ENCODE measurements at places on chromosomes 6 and 20.

DNA sequence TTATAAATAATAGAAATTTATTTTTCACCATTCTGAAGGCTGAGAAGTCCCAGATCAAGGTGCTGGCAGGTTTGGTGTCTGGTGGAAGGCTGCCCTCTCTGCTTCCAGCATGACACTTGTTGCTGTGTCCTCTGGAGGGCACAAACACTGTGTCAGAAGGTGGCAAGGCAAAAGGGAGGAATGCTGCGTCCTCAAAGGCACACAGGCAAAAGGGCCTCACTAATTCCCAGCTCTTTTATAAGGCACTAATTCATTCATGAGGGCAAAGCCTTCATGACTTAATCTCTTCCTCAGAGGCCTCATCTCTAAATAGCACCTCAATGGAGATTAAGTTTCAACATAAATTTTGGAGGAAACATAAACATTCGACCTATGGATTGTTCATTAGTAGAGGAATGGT is 209.5 kb upstream of the SMLR1 start:
- DNase-seq: no peak

DNA sequence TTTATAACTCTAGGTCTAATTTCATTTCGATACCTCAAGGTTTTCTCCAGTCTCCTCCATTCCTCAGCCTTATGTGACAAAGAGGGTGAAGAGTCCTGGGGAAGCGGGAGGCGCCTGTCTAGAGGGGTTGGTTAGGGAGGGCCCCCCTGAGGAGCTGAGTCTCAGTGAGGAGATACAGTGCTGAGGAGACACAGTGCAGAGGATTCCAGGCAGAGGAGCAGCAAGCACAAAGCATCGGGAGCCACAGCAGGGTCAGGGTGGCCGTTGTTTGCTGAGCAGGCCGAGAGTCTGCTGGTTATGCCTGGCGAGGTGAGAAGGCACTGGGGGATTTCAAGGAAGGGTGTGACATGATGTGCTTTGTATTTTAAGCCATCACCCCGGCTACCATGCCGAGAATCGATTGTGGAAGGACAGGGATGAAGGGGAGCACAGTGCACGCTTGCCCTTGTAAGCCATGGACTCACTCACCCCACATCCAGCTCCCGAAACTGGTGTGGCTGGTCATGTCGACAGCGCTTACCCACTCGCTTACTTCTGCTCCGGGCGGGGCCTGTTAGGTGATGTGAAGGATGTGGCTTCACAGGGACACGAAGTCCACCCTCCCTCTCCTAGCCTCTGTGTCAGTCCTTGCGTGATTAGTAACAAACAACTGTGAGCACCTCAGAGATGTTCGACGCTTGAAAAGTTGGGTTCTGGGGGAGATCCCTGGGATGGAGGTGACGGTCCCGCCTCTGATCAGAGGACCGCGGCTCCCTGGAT is 30.2 kb downstream of the FAM50B start:
- DNase-seq: no peak

DNA sequence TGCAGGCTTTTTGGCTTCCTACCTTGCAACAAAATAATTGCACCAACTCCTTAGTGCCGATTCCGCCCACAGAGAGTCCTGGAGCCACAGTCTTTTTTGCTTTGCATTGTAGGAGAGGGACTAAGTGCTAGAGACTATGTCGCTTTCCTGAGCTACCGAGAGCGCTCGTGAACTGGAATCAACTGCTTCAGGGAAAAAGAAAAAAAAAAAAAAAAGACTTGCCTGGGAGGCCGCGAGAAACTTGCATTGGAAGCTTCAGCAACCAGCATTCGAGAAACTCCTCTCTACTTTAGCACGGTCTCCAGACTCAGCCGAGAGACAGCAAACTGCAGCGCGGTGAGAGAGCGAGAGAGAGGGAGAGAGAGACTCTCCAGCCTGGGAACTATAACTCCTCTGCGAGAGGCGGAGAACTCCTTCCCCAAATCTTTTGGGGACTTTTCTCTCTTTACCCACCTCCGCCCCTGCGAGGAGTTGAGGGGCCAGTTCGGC is 420 bp downstream of the SOX4 start:
- no peak for DNase-seq

DNA sequence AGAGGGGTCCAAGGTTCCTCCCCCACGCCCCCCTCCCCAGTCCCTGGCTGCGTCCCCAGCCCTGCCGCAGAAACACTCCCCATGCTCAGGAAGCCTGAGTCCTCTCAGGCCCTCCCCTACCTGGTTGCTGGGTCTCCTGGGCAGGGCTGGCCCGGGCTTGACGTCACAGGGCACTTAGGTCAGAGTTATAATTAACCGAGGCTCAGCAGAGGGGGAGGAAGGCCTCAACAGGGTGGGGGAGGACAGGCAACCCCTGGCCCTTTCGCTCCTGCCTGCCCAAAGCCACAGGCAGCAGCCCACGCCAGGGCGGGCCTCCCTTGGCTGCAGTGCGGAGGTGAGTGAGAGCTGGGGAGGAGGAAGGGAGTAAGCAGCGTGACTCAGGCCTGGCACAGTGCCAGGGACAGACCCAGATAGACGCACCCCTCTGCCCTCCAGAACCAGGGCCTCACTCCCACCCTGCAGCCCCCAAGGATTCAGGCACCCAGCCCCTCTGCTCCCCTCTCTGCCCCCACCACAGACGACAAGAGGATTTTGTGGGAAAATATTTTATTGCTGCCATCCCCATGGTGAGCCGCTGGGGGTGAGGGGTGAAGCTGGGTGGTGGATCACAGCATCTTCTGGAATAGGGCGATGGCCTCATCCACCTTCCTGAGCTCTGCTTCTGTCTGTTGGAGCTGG is at the start of gene VWA7:
VWA7 (minus strand) TSS at position 340 of the 678 bp plus-strand sequence. CDS start 549 bp downstream, outside the sequence.
- peak; percentile 79 for DNase-seq

DNA sequence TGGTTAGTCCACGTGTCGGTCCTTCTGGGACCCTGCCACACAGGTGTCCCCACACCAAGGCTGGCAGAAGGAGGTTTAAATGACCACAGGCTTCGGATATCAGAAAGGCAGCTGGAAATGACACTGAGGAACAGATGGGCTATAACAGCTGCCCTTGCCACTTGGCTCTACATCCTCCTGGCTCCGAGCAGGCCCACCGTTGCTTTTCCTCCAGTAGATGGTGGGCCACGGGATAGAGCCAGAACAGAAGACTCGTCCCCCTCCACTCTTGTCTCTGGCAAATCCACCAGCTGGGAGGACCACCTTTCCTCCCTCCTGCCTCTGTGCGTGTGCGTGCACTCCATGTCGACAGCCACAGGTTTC is 17.6 kb downstream of the WRNIP1 start:
- no peak for DNase-seq

DNA sequence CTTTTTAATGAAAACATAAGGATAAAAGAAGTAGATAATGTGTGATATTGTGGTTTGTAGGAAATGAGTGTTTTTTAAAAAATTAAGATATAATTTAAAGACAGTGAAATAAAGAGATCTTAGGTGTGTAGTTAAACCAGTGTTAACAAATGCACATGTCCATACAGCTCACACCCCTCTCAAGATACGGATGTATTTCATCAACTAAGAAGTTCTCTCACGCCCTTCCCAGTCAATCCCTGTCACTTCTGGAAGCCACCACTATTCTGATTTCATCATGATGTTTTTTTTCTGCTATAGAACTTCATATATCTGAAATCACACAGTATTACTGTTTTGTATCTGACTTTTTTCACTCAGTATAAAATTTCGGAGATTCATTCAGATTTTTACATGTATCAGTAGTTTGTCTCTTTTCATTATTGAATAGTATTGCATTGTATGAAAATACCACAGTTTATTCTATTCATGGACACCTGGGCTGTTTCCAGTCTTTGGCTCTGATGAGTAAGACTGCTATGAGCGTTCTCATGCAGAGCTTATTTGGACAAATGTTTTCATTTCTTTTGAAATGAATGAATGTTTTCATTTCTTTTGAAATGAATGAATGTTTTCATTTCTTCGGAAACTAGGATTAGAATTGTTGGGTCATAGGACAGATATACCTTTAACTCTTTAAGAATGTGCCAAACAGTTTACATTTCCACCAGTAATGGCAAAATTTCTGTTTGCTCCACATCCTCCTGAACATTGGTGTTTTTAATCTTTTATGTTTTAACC is 49.7 kb upstream of the ELOVL5 start:
- DNase-seq: no peak

GRCh38 chr20:5290596-5290995 is 26.2 kb downstream of the PROKR2 start:
- DNase-seq: no peak

GRCh38 chr20:17663040-17663399 is 19.0 kb downstream of the RRBP1 start:
- DNase-seq: no peak

- no peak for DNase-seq
These were observed 3.1 kb upstream of the ARMC2 start for GRCh38 chr6:108845145-108845544.

GRCh38 chr6:158843751-158844683 is 24.8 kb upstream of the EZR start:
- DNase-seq: no peak

DNA sequence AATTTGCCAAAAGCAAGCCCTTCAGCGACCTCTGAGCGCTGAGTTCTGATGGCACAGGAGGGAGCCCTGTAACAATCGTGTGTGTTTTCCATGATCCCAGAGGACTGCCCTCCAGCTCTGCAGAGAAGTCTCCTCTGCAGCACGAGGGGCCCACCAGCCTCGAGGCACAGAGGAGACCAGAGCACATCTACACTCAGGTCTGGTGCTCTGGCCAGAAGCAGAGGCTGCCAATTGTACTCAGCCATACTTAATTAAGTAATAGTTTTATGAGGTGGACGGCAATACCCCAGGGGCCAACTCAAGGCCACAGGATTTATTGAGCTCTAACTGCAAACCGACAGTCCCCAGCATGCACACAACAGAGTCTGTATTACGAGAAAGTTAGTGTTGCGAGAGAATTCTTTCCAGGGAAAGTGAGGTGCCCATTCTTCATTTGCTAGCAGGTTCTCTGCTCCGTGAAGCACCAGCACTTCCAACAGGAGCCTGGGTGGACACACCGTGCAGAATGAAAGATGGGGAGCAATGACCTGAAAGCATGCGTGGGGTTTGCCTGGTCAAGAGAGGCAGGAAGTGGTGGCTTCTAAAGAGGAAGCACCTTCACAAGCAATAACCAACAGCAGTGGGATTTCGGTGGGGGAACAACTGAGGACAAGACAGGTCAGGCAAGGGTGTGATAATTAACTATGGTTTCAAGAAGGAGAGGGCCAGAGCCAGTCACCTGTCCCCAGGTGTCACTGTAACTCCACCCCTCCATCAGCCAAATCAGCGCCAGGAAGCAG is 92.8 kb upstream of the FOXC1 start:
- no peak for DNase-seq

DNA sequence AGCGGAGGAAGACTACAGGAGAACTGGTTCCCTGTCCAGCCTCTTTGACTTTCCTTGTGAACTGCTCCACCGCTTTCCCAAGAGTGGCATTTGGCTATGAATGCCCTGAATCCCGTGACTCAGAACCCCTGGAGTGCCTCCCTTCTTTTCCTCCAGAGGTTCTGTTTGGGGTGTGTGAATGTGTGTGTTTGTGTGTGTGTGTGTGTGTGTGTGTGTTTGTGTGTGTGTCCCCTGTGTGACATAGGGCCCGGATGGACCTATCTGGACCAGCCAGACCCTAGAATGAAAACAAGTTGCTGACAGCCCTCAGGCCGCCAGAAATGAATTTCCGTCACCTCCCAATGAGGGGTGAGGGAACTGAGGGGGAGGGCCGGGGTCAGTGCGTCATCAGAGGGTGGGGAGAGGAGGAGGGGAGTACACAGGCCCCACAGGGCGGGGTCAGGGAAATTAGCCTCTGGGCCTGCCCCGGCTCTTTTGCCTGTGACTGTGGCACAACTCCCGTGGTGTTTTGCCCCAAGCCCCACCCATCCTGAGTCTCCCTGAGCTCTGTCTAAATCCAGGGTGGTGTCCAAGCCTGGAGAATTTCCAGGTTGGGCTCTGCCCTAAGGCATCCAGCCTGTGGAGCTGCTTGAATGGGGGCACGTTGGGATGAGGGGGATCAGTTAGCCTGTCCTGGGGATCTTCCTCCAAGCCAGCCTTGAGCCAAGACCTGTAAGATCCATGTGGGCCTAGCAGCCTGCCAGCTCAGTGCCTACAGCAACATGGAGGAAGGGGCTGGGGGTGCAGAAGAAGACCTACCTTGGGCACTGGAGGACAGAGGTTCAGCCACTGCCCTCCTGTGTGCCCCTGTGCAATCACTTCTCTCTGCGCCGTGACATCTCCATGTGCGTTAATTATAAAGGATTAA is 15.2 kb upstream of the MRPS18A start:
- peak; percentile 12 for DNase-seq

GRCh38 chr6:150032598-150032997 is 7.3 kb upstream of the RAET1L start:
- DNase-seq: no peak

- no peak for DNase-seq
These were observed 156.2 kb downstream of the RNASET2 start for GRCh38 chr6:166800137-166800536.

DNA sequence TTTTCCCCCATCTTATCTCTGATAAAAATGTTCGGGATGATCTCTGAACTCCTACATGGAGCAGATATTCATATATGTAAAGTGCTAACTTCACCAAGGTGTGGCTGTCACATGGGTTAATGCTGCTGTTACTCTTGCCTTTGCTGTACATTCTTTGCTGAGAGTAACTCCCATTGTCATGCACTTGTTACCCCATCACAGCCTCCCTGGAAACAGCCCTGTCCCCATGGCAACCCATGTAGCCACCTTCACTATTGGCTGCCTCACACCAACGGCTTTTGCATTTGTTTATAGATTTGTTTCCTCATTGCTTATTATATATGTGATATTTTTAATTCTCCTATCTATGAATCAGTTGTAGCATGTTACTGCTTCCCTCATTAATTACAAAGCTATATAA is 17.3 kb upstream of the IBTK start:
- DNase-seq: no peak

- DNase-seq: no peak
These were observed 139.6 kb upstream of the RNF24 start for GRCh38 chr20:4154958-4155411.

DNA sequence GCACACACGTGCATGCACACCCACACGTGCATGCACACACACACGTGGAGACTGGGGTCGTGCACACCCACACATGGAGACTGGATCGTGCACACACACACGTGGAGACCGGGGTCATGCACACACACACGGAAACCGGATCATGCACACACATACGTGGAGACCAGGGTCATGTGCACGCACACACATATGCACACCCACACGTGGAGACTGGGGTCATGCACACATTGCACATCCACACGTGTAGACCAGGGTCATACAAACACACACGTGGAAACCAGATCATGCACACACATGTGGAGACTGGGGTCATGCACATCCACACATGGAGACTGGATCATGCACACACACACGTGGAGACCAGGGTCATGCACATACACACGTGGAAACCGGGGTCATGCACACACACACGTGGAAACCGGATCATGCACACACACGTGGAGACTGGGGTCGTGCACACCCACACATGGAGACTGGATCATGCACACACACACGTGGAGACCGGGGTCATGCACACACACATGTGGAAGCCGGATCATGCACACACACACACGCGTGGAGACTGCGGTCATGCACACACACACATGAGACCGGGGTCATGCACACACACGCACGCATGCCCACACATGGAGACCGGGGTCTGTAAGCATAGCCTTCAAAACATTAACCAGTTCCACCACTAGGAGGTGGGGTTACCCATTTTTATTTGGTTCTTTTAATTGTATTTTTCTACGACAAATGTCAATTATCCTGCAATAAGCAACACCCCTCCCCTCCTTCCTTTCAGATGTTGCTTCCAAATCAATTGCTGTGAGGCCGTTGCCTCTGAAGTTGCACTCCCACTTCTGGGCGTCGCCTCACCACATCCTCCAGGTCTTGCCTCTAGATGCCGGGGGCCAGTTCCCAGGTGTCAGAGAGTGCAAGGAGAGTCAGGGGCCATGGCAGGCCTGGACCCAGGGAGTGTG is 95.8 kb downstream of the TMEM242 start:
- peak; percentile 4 for DNase-seq

- no peak for DNase-seq
These were observed 110.1 kb downstream of the IYD start for GRCh38 chr6:150478656-150479545.
